ENCODE measurements at places on chromosomes 1 and 21.

- DNase-seq: no peak
These were observed 219.1 kb upstream of the FMN2 start for GRCh38 chr1:239872626-239873025.

GRCh38 chr1:71264039-71264438 lies 183.2 kb upstream of the ZRANB2 start:
- DNase-seq: no peak

- DNase-seq: no peak
These were observed 62.3 kb downstream of the COL18A1 start for GRCh38 chr21:45467221-45467779.

DNA sequence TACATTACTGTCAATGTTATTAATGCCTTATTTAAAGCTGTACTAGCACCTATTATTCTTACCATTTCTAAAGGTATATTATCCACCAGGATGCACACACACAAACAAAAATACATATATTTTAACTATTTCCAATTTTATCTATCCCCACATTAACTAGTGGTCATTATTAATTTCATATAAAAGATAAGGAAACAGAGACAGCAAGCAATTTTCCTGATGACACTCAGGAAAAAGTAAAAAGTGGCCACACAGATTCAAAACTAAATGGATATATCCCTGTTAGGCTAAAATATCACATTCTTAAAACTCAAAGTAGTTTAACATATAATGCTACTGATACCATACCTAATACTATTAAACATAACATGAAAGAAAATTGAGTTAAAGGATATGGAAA lies 534.1 kb downstream of the KCNT2 start:
- no peak for DNase-seq

- no peak for DNase-seq
These were observed 10.7 kb upstream of the SDC3 start for GRCh38 chr1:30919025-30919881.

DNA sequence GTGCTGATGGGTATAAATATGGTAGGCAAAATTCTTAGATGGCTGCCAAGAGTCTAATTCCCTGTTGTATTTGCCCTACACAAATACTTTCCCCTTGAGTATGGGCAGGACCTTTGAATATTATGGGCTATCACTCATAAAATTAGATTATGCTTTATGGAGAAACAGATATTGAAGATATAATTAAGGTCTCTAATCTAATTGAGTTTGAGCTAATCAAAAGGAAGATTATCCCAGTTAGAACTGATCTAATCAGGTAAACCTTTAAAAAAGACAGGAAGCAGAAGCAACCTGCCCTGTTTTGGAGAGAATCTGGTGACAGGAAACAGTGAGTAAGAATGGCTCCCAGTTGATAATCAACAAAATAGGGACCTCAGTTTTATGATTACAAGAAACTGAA lies 609.0 kb upstream of the PRMT6 start:
- DNase-seq: no peak

Measured in frontal cortex (tissue), 4 donors.